ENCODE measurements at places on chromosomes 6 and 20.
A peak's percentile ranks its signal among the peaks of the same experiment; 100 is the strongest.

DNA sequence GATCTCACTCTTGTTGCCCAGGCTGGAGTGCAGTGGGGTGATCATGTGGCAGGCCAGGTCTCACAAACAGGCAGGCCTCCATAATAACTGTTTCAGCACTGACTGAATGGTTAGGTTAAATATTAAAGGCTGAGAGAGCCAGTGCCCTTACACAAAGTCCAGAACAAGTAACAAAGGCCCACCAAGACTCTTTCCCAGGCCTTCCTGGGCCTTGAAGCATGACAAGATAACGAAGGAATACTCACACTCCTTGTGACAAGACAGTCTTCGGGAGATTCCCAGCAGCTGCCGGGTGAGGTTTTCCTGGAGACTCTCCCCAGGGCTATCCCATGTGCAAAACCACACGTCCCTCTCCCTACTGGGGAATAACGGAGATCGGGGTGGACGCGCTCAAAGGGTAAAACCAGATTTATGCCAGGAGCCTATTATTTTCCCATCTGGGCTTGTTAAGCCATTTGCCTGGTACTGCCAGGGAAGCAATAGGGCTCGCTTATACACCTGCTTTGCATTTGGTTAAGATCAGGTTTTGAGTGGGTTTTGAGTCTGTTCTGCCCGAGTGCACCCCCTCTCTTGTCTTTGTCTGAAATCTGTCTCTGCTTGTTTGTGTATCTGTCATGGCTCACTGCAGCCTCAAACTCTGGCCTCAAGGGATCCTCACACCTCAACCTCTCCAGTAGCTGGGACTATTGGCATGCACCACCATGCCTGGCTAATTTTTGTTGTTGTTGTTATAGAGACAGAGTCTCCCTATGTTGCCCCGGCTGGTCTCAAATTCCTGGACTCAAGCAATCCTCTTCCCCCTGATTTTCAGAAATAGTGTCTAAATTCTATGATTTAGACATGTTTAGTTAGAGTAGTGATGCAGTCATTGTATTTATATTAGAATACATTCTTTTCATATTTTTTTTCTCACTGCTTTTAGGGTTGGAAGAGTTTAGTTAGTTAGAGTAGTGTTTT lies 1.4 kb upstream of the ENPP3 start:
- DNase-seq, result no peak
- no peak overlapping the region for H3K27ac ChIP-seq
- H3K4me3 ChIP-seq, result no peak overlapping the region
- no peaks in the 10 kb centered on the region for H3K36me3 ChIP-seq

DNA sequence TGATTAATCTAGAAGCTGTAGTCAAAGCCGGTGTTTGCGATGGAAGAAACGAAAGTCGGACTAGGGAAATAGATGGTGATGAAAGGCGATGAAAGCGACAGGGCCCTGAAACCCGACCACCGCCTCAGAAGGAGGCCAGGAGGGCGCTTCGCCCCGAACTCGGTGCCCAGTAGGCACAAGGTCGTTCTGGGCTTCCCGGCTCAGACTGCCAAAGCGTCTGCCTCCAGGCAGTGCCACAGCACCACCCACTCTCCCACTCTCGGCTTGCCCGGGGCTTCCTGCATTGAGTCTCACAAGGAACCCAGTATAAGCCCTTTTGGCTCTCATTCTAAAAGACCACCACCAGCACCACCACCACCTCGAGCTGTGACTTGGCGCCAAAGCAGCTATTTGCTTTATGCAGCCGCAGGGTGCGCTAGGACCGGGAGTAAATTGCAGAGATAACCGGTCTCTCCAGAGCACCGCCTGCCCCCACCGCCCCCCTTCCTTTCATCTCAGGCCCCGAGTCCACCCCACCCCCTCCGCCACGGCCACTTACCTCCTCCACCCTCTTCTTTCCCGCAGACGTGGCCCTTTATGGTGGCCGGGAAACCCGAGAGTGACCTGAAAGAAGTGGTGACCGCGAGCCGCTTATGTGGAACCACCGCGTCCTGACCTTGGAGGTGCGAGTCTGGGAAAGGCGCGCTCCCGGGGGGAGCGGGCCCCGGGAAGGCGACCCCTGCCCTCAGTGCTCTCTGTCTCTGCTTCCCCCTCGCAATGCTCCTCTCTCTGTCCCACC lies 2.4 kb downstream of the TCF21 start:
- peaks cover 15% of the 10 kb centered on the region for H3K4me1 ChIP-seq
- DNase-seq, result peak; percentile 56
- H3K4me3 ChIP-seq, result peak overlapping the region; percentile 53
- no peaks in the 10 kb centered on the region for H3K36me3 ChIP-seq
- H3K27me3 ChIP-seq, result no peaks in the 10 kb centered on the region

GRCh38 chr6:136274062-136274461 lies 15.6 kb downstream of the BCLAF1 start:
- peaks cover 90% of the 10 kb centered on the region for H3K36me3 ChIP-seq
- no peak overlapping the region for H3K4me3 ChIP-seq
- no peaks in the 10 kb centered on the region for H3K4me1 ChIP-seq
- DNase-seq, result no peak
- H3K27ac ChIP-seq, result no peak overlapping the region

DNA sequence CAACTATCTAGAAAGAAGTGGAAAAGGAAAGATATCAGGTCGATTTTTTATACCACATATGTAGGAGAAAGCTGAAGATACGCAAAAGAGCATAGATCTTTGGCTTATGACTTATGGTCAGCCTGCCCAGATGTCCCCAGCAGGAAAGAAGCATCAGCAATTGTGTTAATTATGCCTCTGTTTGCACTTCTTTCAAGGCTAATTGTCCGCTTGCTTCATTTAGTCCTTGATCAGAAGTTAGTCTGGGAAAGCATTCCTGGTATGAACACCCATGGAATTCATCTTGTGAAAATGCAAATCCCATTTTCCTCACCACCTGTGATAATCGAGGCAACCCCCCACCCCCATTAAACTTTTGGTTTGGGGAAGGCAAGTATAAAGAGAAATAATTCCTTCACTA lies 62.8 kb downstream of the ATP9A start:
- H3K27ac ChIP-seq, result no peak overlapping the region
- DNase-seq, result no peak
- no peaks in the 10 kb centered on the region for H3K36me3 ChIP-seq
- peaks cover 6% of the 10 kb centered on the region for H3K4me1 ChIP-seq
